ENCODE measurements at places on chromosomes 16 and 17. TPM values are rescaled to one million over a fixed set of nuclear protein-coding genes. Genes with fewer than 3 reads are reported as not detected.

The CCL1 gene
- not detected for polyA plus RNA-seq

The CCL8 gene
- not detected for polyA plus RNA-seq

The PYDC1 gene
- polyA plus RNA-seq = not detected

- no peaks in the 10 kb centered on the region for H3K36me3 ChIP-seq
- no peak overlapping the region for H3K4me3 ChIP-seq
- H3K4me1 ChIP-seq = no peaks in the 10 kb centered on the region
Observed at GRCh38 chr17:40963838-40964237, 2.9 kb downstream of the KRT39 start.

GRCh38 chr17:57720386-57721035 is 24.6 kb downstream of the CCDC182 start:
- H3K27ac ChIP-seq = no peak overlapping the region
- no peak overlapping the region for H3K4me3 ChIP-seq
- no peaks in the 10 kb centered on the region for H3K27me3 ChIP-seq
- DNase-seq = no peak
- H3K36me3 ChIP-seq = no peaks in the 10 kb centered on the region
- peaks cover 7% of the 10 kb centered on the region for H3K4me1 ChIP-seq

GRCh38 chr17:55926276-55926990 is 175.6 kb downstream of the PCTP start:
- no peaks in the 10 kb centered on the region for H3K36me3 ChIP-seq
- H3K27ac ChIP-seq = no peak overlapping the region
- no peaks in the 10 kb centered on the region for H3K4me1 ChIP-seq
- DNase-seq = no peak
- H3K27me3 ChIP-seq = no peaks in the 10 kb centered on the region
- no peak overlapping the region for H3K4me3 ChIP-seq

All from kidney (tissue), 22 donors.